ENCODE measurements at places on chromosomes 4 and X. TPM values are rescaled to one million over a fixed set of nuclear protein-coding genes. Genes with fewer than 3 reads are reported as not detected.

Gene PPA2
- 104 TPM for total RNA-seq

Gene PRKG2
- 0.03 TPM for total RNA-seq

DNA sequence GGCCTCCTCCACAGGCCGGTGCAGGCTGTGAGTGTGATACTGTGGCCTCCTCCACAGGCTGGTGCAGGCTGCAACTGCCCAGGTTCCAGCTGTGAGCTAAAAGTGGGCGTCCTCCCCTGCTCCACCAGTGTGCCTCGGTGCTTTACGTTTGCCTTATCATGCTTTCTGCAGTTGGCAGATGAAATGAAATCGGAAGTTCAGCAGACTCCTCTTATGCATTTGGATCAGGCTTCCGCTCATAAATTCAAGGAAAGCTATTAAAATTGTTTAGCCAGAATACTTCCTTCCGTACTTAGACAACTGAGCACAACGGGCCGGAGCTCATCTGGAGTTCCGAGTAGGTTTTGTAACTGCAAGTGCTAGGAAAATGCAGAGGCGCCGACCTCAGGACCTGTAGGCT, 12.0 kb downstream of the CYP4V2 start:
- no peak overlapping the region for H3K4me3 ChIP-seq
- 0 out of 2 replicates have a peak, but pooled peaks cover 2% of the 10 kb centered on the region for H3K27me3 ChIP-seq
- DNase-seq, result no peak
- H3K27ac ChIP-seq, result no peak overlapping the region
- H3K4me1 ChIP-seq, result no peaks in the 10 kb centered on the region

DNA sequence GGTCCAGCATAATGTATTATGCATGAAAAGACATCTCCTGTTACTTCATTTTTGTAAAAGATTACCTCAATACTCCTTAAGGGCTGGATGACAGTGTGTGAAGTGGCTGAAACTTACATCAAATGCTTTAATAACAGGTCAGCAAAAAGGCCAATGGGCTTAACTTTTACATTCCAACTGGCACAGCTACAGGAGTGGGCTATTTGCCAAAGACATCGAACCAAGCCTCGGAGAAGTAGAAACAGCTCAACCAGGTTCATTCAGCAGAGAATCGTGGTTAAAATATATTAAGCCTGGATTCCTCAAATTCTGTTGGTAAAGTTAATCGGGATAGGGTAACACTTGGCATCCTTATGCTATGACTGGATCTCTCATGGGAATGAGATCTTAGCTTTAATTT, 639.7 kb downstream of the TRIML1 start:
- H3K27me3 ChIP-seq, result no peaks in the 10 kb centered on the region
- no peak for DNase-seq
- no peak overlapping the region for H3K27ac ChIP-seq

GRCh38 chr4:26131711-26132110, 189.1 kb upstream of the RBPJ start:
- no peak overlapping the region for H3K4me3 ChIP-seq
- no peak for DNase-seq
- no peaks in the 10 kb centered on the region for H3K36me3 ChIP-seq
- H3K4me1 ChIP-seq, result no peaks in the 10 kb centered on the region

Gene ANXA3
- 125 TPM for total RNA-seq

Gene ZC4H2
- total RNA-seq, result 2.2 TPM

Data from SJSA1 (cell line).